ENCODE measurements at places on chromosomes 3 and 15.

DNA sequence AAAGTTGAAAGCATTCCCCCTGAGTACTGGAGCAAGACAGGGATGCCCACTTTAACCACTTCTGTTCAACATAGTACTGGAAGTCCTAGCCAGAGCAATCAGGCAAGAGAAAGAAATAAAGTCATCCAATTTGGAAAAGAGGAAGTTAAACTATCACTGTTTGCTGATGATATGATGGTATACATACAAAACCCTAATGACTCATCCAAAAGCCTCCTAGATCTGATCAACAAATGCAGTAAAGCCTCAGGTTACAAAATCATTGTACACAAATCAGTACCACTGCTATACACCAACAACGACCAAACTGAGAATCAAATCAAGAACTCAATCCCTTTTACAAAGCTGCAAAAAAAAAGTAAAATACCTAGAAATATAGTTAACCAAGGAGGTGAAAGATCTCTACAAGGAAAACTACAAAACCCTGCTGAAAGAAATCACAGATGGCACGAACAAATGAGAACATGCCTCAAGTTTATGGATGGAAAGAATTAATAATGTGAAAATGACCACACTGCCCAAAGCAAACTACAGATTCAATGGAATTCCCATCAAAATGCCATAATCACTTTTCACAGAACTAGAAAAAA is 40.3 kb downstream of the RPL39L start:
- DNase-seq = peak; percentile 80

- DNase-seq = no peak
These were observed 50.4 kb upstream of the RASGRF1 start for GRCh38 chr15:79140846-79141570.

GRCh38 chr3:136818191-136818768 is 646 bp upstream of the SLC35G2 start:
- DNase-seq = no peak

DNA sequence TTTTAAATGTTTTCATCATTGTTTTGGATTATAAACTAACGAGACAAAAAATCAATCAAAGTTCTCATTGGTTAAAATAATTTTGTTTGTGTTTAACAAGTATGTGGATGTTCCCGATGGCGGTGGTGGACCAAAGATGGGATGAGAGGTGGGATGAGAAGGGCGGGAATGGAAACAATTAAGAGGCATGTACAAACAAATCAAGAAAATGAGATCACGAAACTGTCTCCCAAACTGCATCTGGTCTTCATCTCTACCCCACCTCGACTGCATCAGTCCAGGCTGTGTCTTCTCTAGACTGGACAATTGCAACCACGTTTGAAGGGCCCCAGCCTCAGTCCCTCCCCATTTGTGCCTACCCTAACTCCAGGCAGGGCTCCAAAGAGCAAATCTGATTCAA is 56.1 kb downstream of the SLC12A8 start:
- DNase-seq = no peak

- DNase-seq = no peak
These were observed 569.7 kb upstream of the MDFIC2 start for GRCh38 chr3:70882104-70882503.

All from MV-4-11 (cell line).